ENCODE measurements at places on chromosomes 16 and 17.

- DNase-seq: no peak
These were observed 68.7 kb downstream of the AATF start for GRCh38 chr17:37017404-37017803.

DNA sequence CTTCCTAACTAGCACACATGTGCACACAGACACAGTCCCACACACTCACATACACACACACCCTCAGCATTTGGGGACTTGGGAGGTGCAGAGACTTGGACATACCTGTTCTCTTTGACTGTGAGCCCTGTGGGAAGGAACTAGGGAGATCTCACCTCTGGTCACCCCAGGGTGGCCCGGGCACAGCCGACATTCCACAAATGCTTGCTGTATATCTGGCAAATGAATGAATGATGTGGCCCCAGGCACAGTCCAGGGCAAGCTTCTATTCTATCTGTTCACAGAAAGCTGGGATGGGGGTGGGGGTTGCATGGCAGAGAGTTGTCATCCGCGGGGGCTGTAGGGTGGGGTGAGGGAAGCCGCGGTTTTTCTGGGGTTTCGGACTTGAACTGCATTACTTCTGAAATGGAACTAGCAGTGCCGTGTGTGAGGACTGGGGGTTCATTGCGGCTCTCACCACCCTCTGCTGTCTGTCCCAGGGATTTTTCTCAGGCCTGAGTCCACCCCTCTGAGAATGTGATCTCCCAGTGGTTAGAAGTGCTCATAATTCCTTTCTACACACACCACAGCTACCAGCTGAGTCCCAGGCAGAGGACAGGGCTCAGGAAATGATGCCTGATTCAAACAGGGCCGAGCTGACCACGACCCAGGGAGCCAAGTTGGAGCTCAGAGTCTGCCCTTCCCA lies 3.3 kb upstream of the RIPOR1 start:
- DNase-seq: peak; percentile 62

DNA sequence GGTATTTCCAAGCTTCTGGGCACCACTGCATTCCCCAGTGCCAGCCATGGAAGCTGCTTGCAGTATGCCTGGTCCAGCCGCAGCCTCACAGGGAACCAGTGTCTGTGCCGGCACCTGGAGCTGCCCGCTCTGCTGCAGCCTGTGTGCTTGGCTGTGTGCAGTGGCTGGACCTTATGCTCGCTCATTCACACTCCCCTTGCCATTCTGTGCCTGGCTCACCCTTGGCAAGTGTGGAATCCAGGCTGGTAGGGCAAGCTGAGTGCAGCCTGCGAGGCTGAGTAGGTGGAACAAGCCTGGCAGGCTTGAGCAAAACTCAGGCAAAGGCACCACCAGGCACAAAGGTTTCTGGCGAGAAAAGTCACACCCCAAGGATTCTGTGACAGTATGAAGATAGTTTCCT lies 144.0 kb downstream of the MYO1D start:
- DNase-seq: no peak

- peak; percentile 29 for DNase-seq
These were observed 1.1 kb upstream of the NDUFAB1 start for GRCh38 chr16:23597003-23597756.

DNA sequence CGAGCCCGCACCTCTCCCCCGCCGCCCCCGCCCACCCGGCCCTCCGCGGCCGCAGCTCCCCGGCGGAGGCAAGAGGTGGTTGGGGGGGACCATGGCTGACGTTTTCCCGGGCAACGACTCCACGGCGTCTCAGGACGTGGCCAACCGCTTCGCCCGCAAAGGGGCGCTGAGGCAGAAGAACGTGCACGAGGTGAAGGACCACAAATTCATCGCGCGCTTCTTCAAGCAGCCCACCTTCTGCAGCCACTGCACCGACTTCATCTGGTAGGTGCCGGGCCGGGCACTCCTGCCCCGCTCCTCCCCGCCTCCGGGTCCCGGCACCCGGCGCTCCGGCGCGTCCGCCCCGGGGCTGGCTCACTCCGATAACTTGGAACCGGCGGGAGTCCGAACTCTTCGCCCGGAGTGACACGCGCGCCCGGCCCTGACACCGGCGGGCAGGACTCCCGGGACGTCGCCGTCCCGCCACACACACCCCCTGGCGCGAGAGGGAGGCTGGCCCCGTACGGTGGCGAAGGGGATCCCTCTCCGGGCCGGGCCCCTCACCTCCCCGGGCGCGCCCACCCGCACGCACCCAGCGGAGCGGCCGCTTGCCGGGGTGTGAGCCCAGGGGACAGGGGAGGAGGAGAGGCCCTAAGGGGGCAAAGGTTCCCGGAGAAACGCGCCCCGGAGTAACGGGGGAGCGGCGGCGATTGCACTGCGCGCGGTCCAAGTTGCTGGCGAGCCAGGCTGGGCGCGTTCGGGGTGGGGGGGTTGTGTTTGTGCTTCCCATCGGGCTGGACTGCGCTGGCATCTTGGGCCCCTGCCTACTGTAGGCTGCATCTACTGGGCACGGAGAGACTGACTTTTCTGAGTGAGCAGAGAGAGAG lies 581 bp downstream of the PRKCA start:
- peak; percentile 73 for DNase-seq

- DNase-seq: no peak
These were observed 54.7 kb downstream of the TNRC6A start for GRCh38 chr16:24784121-24784520.

DNA sequence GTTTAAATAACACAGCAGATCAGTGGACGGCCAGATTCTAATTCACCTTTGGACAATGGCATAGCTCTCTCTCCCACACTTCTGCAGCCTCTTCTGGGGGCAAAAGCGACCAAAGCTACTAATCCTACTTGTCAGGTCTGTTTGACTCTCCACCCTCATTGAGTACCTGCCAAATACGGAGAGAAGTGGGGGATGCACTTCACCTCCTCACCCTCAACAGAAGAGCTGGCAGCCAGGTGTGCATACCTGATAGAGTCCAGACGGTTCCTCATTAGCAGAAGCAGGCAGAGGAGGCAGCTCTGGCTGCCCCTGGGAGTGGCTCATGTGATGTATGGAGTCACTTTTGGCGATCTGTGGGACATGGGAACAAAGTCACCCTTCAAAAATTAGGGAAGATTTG lies 4.9 kb downstream of the DNAH3 start:
- no peak for DNase-seq

DNA sequence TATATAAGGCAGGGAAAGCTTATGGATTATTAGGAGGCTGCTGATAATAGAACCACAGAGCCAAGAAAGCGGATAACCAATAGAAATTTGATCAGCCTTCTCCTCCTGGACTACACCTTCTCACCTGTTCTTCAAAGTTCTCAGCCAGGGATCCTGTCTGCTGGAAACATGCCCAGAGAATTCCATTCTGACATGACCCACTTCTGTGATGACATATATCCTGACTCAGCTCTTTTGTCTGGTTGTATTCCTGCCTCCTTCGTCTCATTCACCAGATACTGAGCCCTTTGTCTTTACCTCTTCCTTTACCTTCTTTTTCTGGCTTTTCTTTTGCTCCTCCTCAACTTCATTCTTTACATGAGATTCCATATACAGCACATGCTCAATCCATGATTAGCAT lies 576.1 kb downstream of the CDH11 start:
- peak; percentile 2 for DNase-seq

- no peak for DNase-seq
These were observed 31.6 kb upstream of the HS3ST2 start for GRCh38 chr16:22782314-22782713.

- no peak for DNase-seq
These were observed 30.9 kb downstream of the WSB1 start for GRCh38 chr17:27324771-27325339.

GRCh38 chr17:72760368-72760767 lies 332.1 kb downstream of the SLC39A11 start:
- DNase-seq: no peak

DNA sequence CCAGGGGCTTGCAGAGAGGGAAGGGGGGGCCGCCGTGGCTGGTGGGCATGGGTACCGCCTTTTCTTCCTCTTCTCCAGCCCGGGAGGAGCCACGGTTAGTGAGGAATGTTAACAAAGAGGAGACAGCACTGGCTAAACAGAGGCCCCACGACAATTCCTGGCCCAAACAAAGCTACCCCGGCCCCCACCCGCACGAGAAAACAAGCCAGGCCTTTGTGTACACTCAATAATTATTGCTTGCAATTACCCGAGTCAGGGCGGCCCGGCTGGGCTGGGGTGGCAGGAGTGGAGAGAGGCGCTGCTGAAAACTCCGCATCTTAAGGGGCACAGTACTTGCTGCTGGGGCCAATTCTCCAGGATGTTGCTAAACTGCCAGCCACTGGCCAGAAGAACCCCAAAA lies 56.4 kb downstream of the IRX5 start:
- no peak for DNase-seq

DNA sequence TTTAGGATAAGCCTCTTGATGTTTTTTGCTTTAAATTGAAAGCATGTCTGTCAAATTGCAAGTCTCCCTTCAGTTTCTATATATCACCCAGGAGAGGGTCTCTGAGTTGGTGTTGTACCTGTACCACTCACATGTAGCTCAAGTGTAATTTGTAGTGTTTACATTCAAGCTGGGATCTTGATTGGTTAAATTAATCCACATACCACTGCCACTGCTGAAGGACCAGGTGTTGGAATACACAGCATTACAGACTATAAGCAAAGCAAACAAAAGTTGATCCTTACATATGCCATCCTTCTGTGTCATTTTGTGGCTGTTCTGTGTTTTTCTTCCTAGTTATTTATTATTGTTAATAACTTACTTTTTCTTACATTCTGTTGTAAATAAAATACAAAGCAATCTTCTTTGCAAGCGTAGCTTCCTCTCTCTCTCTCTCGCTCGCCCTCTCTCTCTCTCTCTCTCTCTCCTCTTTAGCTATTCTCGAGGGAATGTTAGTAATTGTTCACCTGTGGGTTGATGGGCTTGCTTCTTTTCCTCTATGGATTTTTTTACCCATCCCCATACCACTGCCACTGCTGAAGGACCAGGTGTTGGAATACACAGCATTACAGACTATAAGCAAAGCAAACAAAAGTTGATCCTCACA lies 20.8 kb upstream of the NOL11 start:
- no peak for DNase-seq

- DNase-seq: no peak
These were observed 44.9 kb downstream of the PEMT start for GRCh38 chr17:17546399-17547185.

DNA sequence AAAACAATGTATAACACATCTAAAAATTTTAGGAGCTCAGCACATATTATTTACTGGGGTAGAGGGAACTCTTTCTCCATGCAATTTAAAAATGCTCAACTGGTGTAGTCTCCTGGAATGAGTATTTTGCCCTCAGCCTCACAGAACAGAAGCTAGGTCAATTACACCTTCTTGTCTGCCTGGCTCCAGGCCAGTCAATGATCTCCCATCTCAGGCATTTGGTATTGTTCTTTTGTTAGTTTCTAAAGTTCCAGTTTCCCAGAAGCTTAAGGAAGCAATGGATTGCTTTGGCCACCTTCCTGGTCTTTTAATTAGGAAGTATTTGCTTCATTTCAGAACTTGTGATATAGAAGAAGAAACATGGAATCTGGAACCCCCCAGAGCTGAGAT lies 360.3 kb upstream of the ASIC2 start:
- no peak for DNase-seq

DNA sequence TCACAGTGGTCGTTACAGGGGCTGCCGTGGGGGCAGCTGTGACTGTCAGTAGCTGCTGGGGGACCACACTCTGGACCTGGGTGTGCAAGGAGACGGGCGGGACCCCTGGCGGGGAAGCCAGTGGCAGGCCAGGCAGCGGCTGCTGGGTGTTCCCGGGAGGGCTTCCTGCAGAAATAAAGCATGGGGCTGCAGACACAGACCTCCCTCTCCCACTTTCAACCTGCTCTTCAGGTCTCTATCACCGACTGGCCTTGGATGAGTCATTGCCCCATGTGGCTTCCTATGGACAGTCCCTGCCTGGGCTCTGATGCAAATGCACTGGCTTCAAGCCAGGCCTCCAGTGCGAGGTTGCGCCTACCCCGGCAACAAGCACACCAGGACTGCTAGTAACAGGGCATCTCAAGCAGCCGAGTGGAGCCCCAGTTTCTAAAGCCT lies 17.2 kb downstream of the SREBF1 start:
- peak; percentile 70 for DNase-seq

DNA sequence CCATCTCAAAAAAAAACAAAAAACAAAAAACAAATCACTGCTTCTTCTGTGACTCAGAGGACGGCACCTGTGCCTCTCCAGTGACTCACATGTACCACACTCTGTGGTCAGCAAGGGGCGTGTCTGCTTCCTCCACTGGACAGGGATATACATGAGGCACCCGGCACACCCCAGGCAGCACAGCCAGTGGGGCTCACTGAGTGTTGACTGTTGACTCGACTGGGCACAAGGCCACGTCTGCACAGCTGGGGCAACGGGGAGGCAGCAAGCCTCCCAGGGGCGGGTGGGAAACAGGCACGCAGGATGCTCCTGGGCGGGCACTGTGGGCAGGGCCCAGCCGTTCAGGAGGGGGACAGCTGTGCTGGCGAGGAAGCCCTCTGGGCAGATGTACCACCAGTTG lies 64.1 kb downstream of the TIMM22 start:
- peak; percentile 100 for DNase-seq

DNA sequence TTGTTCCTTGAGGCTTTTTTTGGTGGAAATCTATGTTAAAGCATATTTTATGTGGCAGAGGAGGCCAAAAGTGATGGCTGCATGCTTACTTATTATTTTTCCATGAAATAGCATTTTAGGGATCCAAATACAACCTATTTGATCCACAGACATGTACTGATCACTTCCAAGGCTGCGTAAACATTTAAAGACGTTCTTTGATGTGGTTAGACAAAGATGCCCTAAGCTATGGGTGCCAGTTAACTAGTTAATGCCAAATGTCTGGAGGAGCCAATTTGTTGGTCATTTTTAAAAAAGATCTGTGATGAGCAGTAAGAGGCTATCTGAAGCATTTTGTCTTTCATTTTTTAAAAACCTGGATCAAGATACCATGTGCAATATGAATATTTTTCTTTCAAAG lies 17.3 kb upstream of the PRKCA start:
- DNase-seq: no peak

- DNase-seq: peak; percentile 3
These were observed 264.0 kb downstream of the XYLT1 start for GRCh38 chr16:17206712-17207111.

- no peak for DNase-seq
These were observed 36.9 kb downstream of the C17orf75 start for GRCh38 chr17:32305049-32305448.

Data from LHCN-M2 (cell line).